ENCODE measurements at places on chromosomes 11 and 22. TPM values are rescaled to one million over a fixed set of nuclear protein-coding genes. Genes with fewer than 3 reads are reported as not detected.

- no peak overlapping the region for H3K4me3 ChIP-seq
- H3K4me1 ChIP-seq = no peaks in the 10 kb centered on the region
- DNase-seq = peak; percentile 30
- H3K36me3 ChIP-seq = no peaks in the 10 kb centered on the region
- H3K27me3 ChIP-seq = peaks cover 2% of the 10 kb centered on the region
Observed at GRCh38 chr22:50656122-50657070, 16.2 kb upstream of the SHANK3 start.

GRCh38 chr11:94746721-94747120 is 21.4 kb upstream of the AMOTL1 start:
- H3K4me1 ChIP-seq = peaks cover 38% of the 10 kb centered on the region
- no peak for DNase-seq
- no peaks in the 10 kb centered on the region for H3K27me3 ChIP-seq
- no peaks in the 10 kb centered on the region for H3K36me3 ChIP-seq

The SLC22A6 gene
- not detected for total RNA-seq

DNA sequence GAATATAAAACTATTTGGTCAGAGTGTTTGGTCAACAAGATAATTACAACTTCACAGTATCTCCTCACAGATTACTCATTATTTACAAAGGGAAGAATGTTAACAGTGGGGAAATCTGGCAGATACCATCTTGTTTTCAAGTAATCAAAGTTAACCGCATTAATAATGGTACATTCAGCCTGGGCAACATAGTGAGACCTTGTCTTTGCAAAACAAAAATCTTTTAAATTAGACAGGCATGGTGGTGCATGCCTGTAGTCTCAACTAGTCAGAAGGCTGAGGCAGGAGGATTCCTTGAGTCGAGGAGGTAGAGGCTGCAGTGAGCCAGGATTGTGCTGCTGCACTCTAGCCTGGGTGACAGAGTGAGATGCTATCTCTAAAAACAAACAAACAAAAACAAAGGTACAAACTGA is 78.5 kb downstream of the ACER3 start:
- no peaks in the 10 kb centered on the region for H3K36me3 ChIP-seq
- H3K27me3 ChIP-seq = no peaks in the 10 kb centered on the region
- DNase-seq = no peak
- no peaks in the 10 kb centered on the region for H3K4me1 ChIP-seq
- no peak overlapping the region for H3K4me3 ChIP-seq

GRCh38 chr22:35381424-35382009 is 621 bp downstream of the HMOX1 start:
- DNase-seq = no peak
- no peaks in the 10 kb centered on the region for H3K27me3 ChIP-seq
